SHP77 (cell line): ENCODE measurements at places on chromosomes 1 and 21.

DNA sequence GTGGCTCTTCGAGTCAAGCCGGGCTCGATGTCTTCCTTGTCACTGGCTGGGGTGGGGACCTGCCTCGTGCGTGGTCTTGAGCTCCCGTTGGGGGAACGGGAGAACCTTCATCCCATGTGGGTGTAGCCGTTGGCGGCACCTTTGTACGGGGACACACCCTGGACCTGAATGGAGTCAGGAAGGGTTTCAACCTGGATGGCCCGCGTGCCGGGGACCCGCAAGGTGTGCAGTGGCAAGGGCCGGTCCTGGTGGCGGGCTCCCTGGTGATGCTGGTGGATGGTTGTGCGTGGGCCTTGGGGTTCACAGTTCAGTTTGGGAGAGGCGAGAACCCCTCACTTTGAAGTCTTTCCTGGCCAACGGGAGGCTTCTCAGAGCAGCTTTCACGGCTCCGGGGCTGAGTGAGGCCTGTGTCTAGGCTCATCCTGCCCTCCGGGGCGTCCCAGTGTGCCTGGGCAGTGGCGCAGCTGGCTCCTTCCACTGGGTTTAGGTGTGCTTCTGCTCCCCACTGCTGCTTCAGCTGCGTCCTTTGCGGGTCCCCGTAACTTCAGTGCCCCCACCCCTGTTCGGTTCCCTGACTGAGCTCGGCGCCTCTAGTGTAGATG is 11.4 kb downstream of the SKI start:
- DNase-seq: no peak

DNA sequence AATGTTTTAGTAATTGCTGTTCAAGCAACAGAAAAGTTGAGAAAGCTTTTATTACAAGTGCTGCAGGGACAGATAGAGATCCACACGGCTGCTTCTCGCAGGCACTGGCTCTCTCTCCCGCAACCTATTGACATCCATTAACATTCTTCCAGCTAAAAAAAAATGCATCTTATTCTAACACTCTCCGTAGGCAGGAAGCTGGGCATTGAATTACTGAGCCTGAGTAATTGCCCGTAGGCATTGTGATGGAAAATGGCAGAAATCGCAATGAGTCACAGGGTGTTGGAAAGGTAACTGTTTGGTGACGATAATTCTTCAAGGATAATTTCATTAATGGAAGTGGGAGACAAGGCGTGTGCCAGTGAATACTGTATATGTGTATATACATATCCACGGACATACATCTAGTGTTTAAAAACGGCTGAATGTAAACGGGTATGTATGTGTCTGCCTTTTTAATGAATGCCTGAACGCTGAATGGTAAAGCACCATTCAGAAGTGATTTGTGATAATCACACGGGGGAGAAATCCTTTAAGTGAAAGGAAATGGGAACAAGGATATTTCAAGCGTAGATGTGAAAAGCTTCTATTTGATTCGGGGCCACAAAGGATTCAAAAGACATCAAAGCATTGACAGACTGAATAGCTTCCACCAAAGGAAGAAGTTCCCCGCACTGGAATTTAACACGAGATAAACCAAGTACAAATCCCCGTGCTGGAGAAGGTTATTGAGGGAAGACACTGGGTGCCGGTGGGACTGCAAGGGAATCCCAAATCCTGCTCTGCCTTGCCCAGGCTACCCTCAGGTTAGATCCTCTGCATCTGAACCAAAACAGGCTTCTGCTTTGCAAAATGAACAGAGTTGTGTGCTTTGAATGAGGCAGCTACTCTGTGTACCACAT is 567.2 kb downstream of the NPHP4 start:
- DNase-seq: no peak

DNA sequence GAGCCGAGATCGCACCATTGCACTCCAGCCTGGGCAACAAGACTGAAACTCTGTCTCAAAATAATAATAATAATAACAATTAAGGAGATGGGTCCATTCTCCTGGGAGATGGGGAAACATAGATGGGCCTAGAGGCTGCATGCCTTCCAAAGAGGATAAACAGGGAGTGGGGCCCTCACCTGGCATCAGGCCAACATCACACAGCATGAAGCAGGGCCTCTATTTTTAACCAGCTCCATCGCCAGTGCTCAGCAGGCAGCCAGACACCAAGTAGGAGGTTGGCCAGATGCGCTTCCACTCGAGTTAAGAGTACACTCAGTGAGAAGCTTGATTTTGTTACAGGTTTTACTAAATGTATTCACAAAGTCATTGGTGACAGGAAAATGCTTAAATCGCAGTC is 352.0 kb downstream of the RRAGC start:
- no peak for DNase-seq

DNA sequence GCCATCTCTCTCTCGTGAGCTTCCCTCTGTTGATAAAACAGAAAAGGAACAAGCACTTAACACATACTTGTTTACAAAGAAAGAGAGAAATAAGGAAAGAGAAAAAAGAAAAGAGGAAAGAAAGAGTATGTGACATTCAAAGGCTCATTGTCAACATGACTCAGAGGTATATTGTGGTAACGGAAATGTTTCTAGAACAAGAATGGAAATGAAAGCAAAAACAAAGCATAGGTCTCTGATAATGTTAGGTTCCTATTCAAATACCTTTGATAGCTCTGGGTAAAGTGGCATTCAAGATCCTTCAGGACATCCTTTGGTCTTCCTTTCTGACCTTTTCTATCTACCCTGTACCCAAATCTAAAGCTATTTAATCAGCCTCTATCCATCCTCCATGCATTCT is 67.4 kb upstream of the DMRTA2 start:
- no peak for DNase-seq

DNA sequence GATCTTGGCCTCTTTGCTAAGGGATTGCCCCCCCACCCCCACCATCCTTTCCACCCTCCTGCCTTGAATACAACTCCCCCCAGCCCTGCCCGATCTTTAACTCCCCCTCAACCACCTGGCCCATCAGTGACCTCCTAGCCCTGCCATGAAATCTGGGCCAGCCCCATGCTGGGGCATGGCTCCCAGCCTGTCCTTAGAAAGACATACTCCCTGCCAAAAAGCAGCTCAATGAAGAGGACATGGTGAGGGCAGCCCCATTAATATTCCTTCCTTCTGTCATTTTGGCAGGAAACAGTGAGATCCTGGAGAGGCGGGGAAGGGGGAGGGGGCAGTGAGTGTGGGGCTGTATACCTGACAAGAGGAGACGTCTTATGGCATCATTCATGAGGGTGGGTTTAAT is 66.8 kb upstream of the DISP3 start:
- DNase-seq: no peak

DNA sequence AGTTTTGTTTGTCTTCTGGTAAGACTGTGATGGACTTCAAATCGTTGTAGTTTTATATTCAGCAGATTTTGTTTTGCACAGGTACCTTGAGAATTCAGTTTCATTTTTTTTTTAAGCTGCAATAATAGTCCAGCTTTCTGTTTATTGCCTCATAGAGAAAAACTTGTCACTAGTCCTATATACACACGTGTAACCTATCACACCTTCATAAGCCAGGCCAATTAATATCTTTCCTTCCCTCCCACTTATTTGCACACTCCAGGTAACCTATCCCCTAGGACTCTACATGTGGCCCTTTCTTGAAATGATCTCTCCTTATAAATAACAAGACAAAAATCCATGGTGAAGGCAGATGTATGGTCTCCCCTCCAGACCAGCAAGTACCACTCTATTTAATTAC is 62.4 kb downstream of the SLC22A15 start:
- no peak for DNase-seq

GRCh38 chr1:82059959-82060358 is 259.2 kb downstream of the ADGRL2 start:
- no peak for DNase-seq

GRCh38 chr1:199976496-199977144 is 50.9 kb upstream of the NR5A2 start:
- no peak for DNase-seq

GRCh38 chr1:155553349-155553748 is 9.3 kb downstream of the ASH1L start:
- no peak for DNase-seq

DNA sequence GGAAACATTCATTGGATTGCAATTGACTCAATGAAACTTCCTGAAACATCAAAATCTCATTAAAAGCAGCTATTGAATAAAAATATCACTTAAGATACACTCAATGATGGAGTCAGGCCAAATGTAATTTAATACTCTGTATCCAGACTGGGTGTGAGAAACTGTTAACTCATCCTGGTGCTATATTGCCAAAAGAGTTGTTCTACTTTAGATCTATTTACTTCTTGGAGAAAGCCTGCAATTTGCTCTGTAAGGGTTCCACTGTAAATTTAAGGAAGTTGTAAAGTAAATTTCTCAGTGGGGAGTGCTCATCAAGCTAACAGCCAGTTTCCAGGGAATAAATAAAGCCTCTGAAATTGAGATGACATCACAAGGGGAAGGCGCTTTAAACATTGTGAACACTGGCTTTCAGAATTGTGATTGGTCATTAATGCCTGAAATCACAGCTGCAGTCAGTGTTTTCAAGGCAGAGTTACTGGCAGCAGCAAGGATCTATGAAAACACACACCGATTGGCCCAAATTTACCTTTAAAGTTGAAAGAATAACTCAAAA is 91.4 kb downstream of the OLFM3 start:
- peak; percentile 6 for DNase-seq

GRCh38 chr1:231124746-231125145 is 37.1 kb upstream of the TRIM67 start:
- DNase-seq: no peak

DNA sequence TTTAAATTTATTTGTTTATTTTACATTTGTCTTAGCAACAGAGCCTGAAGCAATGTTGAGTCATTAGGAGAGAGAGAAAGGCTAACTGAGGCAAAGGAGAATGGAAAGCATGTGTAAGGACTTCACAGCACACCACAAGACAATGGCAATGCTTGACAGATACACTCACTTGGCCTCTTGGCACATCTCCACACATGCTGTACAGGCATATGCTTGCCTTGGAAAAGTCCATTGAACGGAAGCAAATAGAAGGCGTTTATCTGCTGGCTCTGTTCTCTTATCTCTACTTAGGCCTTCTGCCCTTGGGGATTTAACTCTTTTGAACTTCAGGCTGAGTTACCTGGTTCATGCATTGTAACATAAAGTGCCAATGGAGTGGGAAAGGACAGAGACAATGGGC is 262.2 kb upstream of the POU3F1 start:
- no peak for DNase-seq

GRCh38 chr21:36690628-36691554 is 8.0 kb upstream of the SIM2 start:
- no peak for DNase-seq

DNA sequence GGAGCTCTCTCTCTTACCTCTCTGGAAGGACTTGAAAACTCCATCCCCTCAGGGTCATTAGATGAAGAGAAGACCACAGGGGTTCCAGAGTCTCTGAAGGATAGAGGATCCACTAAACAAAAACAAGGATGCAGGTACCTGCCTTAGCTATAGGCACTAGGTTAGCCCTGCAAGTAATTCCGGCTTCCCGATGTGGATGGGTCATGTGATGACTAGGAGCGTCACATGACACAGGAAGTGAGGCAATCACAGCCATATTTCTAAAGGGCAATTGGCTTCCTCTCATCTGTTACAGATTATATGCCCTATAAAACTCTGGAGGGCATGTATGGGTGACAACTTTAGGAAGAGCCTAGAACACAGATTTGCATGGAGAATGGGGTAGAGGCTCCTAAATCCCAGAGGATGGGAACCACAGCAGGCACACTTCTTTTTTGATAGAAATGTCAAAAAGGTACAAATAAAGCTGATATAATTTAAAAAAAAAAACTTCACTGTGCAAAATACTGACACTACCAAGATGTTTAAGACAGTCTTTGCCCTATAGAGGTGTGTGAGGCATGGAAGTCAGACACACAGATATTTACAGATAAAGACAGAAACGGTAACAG is 14.1 kb downstream of the ENTREP3 start:
- peak; percentile 93 for DNase-seq

- DNase-seq: no peak
Observed at GRCh38 chr1:37888022-37888700, 28.8 kb upstream of the MTF1 start.
